ENCODE measurements at places on chromosomes 13 and 19.

GRCh38 chr19:42219812-42220750 lies at the start of gene ZNF526:
Gene ZNF526 (plus strand): TSS chr19:42220312. CDS start chr19:42224404, 4,092 bp downstream.
- DNase-seq, result peak; percentile 98

- no peak for DNase-seq
Observed at GRCh38 chr13:74110053-74110452, 24.2 kb downstream of the KLF12 start.

- DNase-seq, result no peak
Observed at GRCh38 chr13:35832551-35832950, 298.6 kb downstream of the DCLK1 start.

DNA sequence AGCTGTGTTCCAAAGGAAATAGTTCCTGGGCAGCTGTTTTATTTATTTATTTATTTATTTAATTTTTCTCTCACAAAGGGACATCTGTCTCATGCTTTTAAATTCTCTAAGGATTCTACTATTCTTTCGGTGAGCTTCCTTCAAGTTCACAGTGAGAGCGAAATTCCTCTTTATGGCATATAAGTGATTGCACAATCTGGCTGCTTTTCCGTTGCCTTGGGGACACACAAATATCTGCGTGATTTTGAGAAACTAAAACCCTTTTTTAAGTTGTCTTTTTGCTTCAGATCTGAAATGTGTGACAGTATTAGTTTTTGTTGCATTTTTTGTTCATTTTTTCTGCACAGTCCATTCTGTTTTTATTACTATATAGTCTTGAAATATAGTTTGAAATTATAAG lies 19.2 kb downstream of the ZNF486 start:
- DNase-seq, result no peak

- no peak for DNase-seq
Observed at GRCh38 chr13:110387451-110388107, 80.5 kb downstream of the COL4A2 start.

GRCh38 chr19:46361915-46362314 lies 15.0 kb downstream of the PPP5C start:
- DNase-seq, result no peak

DNA sequence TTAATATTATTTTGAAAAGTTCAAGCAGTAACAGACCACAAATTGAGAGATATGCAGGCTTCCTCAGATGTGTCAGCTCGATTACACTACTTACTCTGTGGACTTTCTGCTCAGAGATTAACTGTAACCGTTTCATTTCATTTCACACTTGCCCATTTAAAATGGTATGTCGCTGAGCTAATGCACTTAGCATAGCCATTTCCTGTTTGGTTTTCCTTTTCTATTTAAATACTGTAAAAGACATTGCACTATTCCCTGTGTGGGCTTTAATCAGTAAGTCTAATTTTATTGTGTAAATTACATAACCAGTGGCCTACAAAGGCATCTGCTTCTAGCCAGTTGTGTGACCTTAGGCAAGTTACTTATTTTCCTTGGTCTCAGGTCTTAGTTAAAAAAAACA lies 237.6 kb downstream of the LACC1 start:
- DNase-seq, result no peak

DNA sequence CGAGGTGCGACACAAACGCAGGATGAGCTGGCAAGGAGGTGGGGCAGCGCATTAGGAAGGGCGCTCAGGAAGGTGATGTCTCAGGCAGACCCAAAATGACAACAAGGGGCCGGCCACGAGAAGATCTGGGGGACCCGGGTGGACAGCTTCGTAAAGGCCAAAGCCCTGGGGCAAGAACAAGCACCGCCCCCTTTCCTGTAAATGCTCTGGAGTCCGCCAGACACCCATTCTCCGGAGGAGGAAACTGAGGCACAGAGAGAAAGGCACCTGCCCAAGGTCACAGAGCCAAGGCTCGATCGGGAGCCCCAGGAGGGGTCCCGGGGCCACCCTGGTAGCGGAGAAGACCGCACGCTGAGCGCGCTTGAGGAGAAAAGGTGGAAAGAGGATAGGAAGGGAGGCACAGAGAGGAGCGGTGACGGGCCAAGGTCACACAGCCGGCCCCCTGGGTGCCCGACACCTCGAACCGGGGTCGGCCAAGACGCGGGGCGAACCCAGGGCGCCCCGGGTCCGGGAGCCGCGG lies 571 bp downstream of the SAFB2 start:
- peak; percentile 48 for DNase-seq

DNA sequence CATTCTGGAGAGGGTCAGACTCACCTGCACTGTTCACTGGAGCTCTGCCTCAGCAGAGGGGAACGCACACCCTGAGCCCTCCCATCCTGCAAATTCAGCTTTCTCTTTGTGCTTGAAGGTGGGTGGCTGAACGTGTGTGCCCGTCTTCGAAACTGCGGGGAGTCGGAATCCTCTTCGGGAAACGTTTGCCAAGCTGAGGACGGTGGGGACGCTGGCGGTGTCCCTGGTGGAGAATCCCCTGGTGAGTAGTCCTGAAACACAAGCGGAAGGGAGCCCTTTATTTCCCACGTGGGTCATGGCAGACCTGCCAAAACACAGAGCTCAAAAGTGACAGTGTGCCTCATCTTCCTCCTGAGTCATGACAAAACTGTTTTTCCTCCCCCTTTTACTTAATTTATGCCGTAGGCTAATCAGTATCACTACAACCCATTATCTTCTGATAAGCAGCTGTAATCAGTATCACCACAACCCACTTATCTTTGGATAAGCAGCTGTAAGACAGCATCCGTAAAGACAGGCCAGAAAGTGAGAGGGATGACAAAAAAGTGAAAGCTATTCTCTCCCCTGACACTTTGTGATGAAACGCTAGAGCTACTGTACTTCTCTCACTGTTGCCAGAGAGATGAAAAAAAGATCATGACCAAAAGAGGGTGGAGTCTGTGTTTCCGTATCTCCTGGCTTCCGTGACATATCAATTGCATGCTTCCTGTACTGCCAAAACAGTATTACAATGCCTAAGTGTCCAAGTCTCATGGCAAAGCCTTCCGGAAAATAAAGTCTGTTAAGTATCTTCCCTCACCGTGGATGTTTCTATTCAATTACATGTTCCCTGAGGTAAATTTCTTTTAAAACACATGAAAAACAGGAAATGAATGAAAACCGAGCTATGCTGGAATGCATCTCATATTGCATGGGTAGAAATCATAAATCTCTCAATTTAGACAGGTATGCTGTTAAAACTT lies 155.5 kb downstream of the TBC1D4 start:
- no peak for DNase-seq

DNA sequence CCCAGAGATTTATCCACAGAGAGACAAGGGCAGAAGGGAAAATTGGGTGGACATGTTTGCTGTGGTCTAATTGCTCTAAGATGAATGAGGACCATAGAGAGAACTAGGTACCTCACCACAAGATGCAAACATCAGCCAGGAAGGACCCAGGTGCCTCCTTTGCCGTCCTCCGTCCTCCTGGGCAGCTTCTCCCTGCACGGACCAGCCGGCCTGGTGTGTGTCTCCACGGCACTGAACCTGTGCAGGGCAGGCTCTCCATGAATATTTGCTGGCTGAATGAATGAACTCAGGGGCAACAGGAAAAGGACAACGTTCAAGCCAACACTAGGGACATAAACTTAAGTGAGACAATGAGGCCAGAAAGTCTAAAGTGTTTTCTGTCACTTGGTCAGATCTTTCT lies 143.9 kb downstream of the ZNF536 start:
- DNase-seq, result no peak

GRCh38 chr19:2333807-2334211 lies 5.3 kb downstream of the SPPL2B start:
- DNase-seq, result no peak

DNA sequence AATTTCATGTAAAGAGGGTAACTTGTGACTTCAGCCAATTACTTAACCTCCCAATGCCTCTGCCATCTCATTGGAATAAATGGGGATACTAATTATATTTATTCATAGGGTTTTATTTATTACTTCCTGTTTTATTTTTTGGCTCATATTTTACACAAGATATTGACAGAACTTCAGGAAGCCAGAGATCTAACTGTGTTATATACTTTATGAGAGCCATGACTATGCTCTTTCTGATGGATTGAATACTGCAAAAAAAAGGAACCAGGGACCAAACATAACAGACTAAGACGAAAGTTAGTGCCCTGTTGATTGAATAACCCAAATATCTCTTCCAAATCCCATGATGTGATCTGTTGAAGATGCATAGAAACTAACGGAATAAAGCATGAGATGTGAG lies 243.3 kb upstream of the STARD13 start:
- no peak for DNase-seq

All from RKO (cell line).